ENCODE measurements at places on chromosomes 3 and 15. TPM values are rescaled to one million over a fixed set of nuclear protein-coding genes. Genes with fewer than 3 reads are reported as not detected.

GRCh38 chr15:90749754-90750153, 32.6 kb downstream of the BLM start:
- no peak for DNase-seq

GRCh38 chr15:36798366-36798765, 218.9 kb downstream of the CDIN1 start:
- peak; percentile 82 for DNase-seq

DNA sequence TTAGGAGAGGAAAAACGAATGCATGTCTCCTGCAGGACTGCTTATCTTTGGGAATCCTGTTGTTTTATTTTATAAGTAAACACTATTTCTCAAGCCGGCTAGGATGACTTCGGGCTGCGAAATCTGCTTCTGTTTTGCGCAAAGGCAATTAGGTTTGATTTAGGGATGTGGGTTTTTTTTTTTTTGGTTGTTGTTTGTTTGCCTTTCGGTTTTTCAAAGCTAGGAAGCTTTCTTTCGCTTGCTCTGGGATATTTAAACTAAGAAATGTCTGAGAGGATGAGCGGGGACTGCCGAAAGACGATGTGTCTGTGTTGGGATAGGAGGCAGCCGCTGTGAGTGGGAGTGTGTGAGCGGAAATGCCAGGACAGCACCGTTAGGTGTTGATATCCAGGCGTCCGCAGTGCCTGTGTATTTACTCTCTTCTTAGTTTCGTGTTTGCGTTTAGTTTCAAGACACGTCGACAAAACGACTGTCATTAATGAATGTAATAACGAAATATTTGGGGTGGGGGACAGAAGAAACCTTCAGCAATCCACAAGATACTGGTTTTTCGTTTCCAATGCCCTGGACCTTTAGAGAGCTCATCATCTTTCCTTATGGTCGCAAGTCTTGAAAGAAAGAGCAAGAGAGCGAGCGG, 604 bp downstream of the ISL2 start:
- peak; percentile 50 for DNase-seq

- DNase-seq, result peak; percentile 99
These were observed 389.6 kb downstream of the MFSD1 start for GRCh38 chr3:159191447-159191846.

DNA sequence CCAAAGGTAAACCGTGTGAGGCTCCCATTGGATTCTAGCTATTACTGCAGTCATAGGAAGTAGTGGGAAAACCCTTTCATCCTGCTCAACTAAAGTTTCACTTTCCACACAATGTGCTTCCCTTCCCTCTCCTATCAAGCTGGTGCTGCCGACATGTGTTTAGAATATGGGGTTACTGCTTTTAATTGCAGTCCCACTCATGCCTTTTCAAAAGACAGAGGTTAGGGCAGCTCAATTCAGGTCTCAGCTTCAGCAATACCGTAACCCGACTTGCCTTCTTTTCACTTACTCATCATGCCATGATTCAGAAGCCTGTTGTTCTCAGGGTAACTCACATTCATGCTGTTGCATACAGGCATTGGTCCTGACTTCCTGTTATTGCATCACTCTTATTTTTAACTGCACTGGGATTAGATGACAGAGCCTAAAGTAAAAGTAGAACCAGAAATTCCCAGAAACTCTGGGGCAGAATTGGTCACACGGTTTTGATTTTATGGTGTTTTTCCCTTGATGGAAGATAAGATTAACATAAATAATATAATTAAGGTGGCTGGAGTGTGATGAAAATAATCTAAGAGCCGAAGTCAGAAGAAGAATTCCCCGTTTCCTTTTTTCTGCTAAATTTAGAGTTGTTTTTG, 45.7 kb downstream of the C2CD4B start:
- DNase-seq, result peak; percentile 94

DNA sequence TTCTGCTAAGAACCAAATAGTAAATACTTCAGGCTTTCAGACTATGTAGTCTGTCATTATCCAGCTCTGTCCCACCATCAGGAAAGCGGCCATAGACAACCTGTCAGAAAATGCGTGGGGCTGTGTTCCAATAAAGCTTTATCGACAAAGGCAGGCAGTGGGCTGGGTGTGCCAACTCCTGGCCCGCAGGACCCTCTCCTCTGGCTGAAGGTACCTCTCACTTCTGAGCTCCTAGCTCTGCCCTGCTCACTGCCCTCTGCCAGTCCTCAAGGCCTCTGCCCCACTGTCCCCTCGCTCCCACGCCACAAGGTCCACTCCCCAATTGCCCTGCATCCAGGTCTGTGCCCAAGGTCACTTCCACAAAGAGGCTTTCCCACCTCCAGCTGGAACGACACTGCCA, 20.0 kb downstream of the SSUH2 start:
- DNase-seq, result no peak

DNA sequence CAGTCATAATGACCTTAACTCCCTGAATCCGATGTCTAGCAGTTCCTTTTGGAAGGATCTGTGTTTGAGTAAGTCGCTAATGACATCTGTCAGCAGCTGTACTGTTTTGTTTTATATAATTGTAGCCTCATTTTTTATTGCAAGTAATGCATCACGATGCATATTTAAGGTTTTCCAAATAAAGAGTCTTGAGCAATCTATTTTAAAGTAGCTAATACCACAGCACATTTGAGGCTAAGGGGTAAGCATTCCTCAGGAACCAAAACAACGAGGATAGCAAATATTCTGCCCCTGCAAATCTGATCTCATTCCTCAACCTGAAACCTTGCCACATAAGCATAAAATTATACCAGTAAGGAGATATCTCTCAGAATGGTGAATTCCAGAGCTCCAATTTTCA, 98.7 kb downstream of the TBC1D5 start:
- peak; percentile 64 for DNase-seq

- DNase-seq, result peak; percentile 79
These were observed 770 bp downstream of the TBC1D5 start for GRCh38 chr3:17741621-17742101.

DNA sequence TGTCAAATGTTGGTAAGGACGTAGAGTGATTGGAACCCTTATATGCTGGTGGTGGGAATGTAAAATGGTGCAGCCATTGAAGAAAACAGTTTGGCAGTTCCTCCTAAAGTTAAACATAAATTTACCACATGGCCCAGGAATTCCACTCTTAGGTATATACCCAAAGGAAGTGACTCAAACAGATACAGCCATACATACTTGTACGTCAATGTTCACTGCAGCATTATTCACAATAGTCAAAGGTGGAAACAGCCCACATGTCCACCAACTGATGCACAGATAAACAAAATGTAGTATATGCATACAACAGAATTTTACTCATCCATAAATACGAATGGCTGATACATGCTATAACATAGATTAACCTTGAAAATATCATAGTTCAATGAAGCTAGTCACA, 13.2 kb downstream of the CLASP2 start:
- no peak for DNase-seq

DNA sequence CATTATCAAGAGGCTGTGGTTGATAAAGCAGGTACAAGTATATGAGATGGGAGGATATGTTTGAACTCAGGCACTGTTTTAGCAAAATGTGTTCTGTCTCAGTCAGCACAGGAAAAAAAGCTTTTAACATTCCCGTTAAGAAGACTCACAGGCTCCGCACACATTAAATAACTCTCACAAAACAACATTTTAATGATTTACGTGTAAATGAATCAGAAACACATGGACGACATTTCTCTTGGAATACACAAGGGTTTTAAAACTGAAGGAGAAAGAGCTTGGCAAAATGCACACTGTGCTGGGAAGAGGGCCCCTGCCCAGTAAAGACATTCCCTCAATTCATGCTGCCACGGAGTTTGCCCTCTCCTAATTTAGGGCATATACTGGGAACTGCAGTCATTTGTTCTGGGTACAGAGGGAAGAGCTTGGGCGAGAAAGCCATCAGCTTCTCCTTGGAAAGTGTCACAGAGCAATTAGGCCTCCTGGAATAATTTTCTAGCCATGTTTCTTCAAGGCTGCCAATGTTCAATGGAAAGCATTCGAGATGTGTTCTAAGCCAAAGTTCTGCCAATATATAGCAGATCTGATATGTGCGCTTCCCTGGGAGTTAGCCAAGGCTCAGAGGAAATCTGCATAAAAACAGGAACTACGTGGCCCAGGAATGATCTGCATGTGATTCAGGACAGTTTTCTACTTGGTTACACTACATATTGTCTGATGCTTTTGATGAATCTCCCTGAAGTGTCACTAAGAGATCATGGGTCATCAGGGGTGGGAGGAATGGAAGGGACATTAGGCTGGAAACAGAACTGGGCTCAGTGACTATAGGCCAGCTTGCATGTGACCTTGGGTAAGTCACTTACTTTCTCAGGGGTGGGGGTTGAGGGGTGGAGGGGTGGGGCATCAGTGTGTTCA, 2.2 kb upstream of the MASP1 start:
- DNase-seq, result no peak

DNA sequence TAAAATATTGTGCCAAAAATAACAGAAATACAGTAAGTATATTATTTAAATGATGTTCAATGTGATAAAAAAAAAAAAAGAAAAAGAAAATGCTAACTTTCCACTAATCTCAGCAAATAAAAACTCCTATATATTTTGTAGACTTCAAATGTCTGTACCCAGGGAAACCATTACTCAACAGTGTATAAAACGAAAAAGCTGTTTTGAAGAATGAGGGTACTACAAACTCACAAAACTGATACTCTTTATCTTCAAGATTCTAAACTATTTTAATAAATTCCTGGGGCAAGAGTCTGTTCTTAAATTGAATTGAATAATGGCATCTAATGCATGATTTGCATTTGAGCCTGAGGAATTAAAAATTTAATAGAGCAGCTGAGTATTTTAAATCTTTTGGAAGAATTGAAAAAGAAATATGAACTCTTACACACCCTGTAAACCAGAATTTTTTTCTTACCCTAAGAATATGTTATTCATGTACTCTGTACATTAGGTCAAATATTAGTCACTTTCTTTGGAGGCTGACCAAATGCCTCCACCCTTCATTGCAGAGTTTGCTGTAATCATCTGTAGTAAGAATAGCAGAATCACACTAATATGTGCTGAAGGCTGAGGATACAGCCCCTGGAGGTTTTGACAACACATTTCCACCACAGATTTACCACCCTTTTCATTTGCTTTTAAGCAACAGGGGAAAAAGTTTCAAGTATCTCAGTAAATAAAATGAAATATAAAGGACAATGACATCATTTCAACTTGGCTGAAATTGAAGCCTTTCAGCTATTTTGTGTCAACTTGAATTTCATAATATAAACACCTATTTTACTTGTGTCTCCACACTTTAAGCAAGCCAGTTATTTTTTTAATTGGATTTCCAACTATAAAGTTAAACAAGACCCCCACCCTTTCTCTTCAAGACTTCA, 79.7 kb downstream of the FBN1 start:
- DNase-seq, result peak; percentile 65

- DNase-seq, result no peak
These were observed 3.7 kb downstream of the SLCO3A1 start for GRCh38 chr15:91857224-91857585.

DNA sequence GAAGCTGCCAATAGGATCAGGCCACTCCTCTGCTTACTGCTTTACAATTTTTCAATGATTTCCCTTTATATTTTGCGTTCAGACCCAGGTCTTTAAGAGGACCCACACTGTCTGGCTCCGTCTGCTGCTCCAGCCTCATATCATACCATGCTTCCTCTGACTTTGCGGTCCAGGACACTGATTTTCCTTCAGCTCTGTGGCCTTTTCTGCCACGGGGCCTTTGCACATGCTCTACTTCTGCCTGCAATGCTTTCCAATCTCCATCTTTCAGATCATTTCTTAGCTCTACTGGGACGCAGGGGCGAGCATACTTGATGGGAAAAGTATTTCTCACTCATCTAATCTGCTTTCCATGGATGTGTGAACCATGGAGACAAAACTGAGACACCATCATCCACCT, 23.0 kb upstream of the SH3GL3 start:
- DNase-seq, result no peak

RARRES1 gene
- 1.8 TPM for total RNA-seq

ECE2 gene
- not detected for total RNA-seq

GMPPB gene
- 20.4 TPM for total RNA-seq

PROS1 gene
- 4.0 TPM for total RNA-seq

RASL12 gene
- total RNA-seq, result not detected

SEMA7A gene
- 21.4 TPM for total RNA-seq

CISH gene
- total RNA-seq, result 0.81 TPM

SEMA6D gene
- total RNA-seq, result 2.0 TPM

ZDHHC3 gene
- total RNA-seq, result 56.7 TPM

ZPLD1 gene
- not detected for total RNA-seq

SLCO2A1 gene
- 0.47 TPM for total RNA-seq
